ENCODE measurements at places on chromosomes 3 and 15.

GRCh38 chr15:89419370-89419984 lies 76.9 kb downstream of the RHCG start:
- DNase-seq, result no peak

- no peak for DNase-seq
Measured at GRCh38 chr3:124483915-124484470, 246.3 kb upstream of the UMPS start.

DNA sequence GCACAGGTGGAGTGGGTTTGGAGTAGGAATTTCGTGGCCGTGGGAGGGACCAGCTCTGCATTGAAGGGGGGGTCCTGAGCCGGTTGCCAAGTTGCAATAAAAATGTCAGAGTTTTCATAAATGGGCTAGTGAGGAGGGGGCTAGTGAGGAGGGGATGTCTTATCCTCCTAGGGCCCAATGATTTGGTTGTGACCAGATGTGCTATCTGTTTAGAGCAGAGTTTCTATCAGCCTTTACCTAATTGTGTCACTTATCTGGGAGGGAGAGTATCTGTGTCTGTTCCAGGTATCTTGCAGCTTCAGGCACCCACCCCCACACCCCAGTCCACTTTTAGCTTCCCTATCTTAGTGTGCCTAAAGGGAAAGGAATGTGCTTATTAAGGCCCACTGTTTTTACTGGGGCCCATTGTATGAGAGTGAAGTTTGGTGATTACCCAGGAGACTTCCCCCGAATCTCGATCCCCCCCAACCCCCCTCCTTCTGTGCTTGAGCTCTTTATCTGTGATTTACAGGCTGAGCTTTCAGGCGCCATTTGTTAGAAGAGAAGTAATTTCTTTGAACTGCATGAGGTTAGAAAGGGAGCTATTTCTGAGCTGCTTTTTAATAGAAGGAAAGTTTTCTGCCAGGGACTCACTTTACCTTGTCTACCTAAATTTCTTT lies 42.6 kb downstream of the PPCDC start:
- no peak for DNase-seq

DNA sequence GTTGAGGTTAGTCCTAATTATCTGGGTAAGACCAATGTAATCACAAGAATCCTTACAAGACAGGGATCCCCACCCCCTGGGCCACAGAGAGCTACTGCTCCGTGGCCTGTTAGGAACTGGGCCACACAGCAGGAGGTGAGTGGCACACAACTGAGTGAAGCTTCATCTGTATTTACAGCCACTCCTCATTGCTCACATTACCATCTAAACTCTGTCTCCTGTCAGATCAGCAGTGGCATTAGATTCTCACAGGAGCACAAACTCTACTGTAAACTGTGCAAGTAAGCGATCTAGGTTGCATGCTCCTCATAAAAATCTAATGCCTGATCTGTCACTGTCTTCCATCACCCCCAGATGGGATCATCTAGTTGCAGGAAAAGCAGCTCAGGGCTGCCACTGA lies 58.5 kb upstream of the CRBN start:
- no peak for DNase-seq

DNA sequence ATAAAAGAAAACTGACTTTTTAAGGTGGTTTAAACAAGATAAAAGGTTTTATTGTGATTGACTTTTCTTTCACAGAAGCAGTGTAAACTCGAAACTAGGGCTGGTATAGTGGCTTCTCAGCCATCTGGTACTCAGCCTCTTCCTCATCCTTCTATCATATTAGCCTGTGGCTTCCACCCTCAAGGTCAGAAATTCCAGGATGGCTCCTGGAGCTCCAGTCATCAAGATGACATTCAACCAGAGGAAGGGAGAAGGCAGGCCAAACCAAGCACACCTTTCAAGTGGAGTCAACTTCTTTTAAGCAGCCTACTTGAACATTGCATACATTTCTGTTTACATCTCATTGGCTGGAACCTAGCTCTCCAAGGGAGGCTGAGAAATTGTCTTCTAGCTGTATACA lies 1.3 kb upstream of the MESD start:
- no peak for DNase-seq

- no peak for DNase-seq
Measured at GRCh38 chr3:43001094-43001553, 22.0 kb downstream of the GASK1A start.

Data from stimulated activated CD8-positive, alpha-beta memory T cell treated with anti-CD3 and anti-CD28 coated beads, Interleukin-2, amount 100 ng/mL, for 1 hour (primary cell).